Stimulated activated CD4-positive, alpha-beta T cell treated with anti-CD3 and anti-CD28 coated beads, Interleukin-1b, Interleukin-23, amount 100 ng/mL, for 1 hour (primary cell): ENCODE measurements at places on chromosomes 1 and 21.

- DNase-seq, result no peak
Observed at GRCh38 chr1:158952416-158952815, 21.1 kb downstream of the PYHIN1 start.

GRCh38 chr1:224676551-224676950 is 60.4 kb downstream of the CNIH3 start:
- DNase-seq, result no peak

- no peak for DNase-seq
Observed at GRCh38 chr1:47921935-47922415, 75.2 kb downstream of the TRABD2B start.

GRCh38 chr1:99645699-99646531 is at the start of gene PALMD:
Gene PALMD, plus strand, starts transcription at chr1:99646113. Its CDS starts 205 bp downstream, at chr1:99646318.
- DNase-seq, result no peak

GRCh38 chr1:16293538-16293937 is 56.6 kb upstream of the CPLANE2 start:
- no peak for DNase-seq

- no peak for DNase-seq
Observed at GRCh38 chr1:54582566-54583306, 34.7 kb downstream of the ACOT11 start.

DNA sequence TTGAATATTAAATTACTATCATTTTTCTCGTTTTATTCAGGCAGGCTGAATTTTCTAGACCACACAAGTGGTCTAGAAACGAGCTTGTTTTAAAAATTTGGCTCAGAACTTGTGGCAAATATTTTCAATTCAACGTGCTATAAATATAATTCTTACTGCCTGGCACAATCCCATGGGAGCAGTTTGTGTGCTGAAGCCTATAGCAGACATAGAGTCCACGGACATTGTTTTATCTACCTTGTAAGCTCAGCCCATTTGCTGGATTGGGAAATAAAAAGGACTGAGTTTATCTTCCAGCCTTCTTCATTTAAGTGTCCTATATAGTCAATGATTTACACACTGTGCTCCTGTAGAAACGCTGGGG is 103.4 kb downstream of the ZBTB18 start:
- DNase-seq, result no peak

GRCh38 chr1:27960762-27961645 is 1.2 kb downstream of the XKR8 start:
- no peak for DNase-seq

- DNase-seq, result no peak
Observed at GRCh38 chr1:154710106-154710505, 102.1 kb upstream of the ADAR start.

DNA sequence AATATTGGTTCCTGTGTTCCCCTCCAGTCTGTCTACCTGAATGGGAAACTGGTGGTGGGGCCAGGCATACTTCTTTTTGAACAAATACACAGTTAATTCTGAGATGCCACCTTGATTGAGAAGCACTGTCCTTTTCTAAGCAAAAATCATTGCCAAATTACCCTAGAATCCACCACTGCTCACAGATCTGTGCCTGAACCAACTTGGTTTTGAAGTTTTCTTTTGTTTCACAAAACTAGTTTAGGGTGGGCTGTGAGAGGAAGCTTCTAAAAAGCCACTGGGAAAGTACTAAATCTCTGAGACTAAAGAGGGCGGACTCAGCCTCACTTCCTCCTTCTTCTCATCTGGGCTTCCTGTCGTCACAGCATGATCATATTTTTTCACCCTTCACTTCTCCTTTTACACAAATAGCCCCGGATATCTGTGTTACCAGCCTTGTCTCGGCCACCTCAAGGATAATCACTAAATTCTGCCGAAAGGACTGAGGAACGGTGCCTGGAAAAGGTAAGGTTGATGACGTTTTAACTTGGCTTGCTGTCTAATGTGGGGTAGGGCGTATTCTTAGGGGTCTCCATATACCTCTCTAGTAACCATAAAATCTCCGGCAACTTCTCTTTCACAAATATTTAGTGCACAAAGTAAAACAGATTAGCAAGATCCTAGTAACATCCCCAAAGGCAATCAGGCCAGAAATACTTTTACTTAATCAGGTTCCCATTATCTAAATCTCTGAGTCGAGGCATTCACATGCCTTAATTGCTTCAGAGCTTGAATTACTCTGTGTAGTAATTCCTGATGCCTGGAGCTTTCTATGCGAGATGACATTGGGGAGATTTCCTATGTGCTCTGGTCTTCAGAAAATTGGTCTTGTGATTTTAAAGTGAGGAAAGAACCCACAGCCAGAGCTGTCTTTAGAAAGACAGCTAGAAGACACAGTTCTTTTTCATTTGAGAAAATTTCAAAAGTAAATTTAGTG is at the start of gene CD53:
CD53 (plus strand) TSS at position 404 of the 976 bp plus-strand sequence. CDS start 18,261 bp downstream, outside the sequence.
- no peak for DNase-seq

DNA sequence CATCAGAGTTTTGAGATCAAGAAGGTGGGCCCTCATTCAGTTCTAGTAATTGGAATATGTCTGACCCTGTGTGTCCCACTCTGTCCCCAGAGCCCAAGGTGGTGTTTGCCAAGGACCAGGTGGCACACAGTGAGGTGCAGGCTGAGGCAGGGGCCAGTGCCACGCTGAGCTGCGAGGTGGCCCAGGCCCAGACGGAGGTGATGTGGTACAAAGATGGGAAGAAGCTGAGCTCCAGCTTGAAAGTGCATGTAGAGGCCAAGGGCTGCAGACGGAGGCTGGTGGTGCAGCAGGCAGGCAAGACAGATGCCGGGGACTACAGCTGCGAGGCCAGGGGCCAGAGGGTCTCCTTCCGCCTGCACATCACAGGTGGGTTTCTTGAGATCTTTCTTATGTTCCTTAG is 35.2 kb downstream of the OBSCN start:
- DNase-seq, result no peak

DNA sequence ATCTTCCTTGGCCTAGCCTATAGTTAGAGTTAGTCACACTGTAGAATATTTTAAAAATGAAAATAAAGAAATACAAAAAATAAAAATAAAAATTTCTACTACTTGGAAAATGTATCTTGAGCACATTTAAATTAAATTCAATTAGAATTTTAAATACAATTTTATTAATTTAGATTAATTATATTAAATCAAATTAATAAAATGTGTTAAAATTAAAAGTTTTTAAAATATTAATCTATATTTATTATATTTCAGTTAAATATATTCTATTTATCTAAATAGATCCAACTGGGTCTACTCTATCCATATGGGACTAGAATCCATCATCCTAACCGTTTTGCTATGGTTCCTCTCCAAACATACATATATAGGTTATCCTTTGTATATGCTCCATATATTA is 588.3 kb upstream of the TMPRSS15 start:
- no peak for DNase-seq

GRCh38 chr1:153958111-153958960 is at the start of gene CRTC2:
Gene CRTC2, minus strand, starts transcription at chr1:153958612. Its CDS starts 115 bp downstream, at chr1:153958497.
- peak; percentile 88 for DNase-seq

- no peak for DNase-seq
Observed at GRCh38 chr1:66850989-66851388, 49.9 kb upstream of the INSL5 start.

DNA sequence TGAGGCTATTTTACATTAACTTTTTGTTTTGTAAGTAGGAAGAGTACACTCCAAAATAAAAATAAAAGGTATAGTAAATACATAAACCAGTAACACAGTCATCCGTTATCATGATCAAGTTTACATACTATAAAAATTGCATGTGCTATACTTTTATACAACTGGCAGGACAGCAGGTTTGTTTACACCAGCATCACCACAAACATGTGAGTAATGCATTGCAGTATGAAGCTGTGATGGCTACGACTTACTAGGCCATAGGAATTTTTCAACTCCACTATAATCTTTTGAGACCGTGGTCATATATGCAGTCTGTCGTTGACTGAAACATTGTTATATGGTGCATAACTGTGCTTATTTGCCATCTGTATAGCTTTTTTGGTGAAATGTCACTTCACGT is 106.2 kb downstream of the CENPF start:
- DNase-seq, result no peak

GRCh38 chr1:178578541-178578940 is 65.6 kb downstream of the TEX35 start:
- DNase-seq, result no peak

- no peak for DNase-seq
Observed at GRCh38 chr21:29078869-29079767, 5.7 kb upstream of the CCT8 start.

DNA sequence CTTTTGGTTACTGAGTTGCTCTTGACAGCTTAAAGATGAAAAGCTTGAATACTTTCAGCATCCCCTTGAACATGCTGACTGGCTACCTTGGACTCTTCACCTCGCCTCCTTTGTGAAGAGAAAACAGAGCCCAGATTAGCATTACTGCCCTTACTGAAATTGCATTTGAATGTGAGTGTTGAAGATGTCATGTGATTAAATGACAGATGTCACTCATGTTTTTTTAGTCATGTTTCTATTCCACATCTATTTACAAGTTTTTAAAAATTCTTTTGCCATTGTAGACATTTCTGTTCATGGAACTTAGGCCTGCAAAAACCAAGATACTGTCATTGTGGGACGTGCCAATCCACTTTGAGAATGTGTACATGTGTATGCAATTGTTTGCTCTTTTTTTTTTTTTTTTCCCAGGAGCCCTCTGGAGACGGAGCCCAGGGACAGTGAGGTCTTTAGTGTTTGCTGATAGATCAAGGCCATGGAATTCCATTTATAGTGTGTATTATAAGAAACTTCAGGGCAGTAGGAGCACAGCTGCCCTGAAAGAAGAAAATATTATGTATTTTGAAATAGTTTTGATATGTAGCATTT is 25.7 kb upstream of the IVNS1ABP start:
- no peak for DNase-seq

DNA sequence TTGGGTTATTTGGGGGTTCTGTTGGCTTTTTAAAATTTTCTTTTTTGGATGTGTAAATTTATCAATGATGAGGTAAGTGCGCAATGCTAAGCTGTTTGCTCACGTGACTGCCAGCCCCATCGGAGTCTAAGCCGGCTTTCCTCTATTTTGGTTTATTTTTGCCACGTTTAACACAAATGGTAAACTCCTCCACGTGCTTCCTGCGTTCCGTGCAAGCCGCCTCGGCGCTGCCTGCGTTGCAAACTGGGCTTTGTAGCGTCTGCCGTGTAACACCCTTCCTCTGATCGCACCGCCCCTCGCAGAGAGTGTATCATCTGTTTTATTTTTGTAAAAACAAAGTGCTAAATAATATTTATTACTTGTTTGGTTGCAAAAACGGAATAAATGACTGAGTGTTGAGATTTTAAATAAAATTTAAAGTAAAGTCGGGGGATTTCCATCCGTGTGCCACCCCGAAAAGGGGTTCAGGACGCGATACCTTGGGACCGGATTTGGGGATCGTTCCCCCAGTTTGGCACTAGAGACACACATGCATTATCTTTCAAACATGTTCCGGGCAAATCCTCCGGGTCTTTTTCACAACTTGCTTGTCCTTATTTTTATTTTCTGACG is 3.1 kb downstream of the OLIG2 start:
- DNase-seq, result no peak

DNA sequence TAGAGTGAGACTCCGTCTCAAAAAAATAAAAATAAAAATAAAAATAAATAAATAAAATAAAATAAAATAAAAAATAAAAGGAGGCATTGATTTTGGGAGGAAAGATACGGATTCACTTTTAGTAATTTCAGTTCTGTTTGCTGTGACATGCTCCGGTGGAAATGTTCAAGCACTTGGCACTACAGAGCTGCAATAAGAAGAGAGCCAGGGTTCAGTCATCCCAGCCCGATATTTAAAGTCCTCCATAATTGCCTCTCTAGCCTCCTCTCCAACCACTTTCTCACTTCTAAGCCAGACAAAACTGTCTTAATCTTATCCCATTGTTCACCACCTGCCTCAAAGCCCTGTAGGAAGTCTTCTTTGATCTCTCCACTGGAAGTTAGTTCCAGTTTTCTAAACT is 55.0 kb upstream of the MACF1 start:
- no peak for DNase-seq

GRCh38 chr1:67004176-67004575 is 49.8 kb downstream of the SLC35D1 start:
- no peak for DNase-seq

GRCh38 chr1:25022361-25023189 is 92.5 kb upstream of the RUNX3 start:
- DNase-seq, result peak; percentile 68

GRCh38 chr1:241702442-241703373 is 50.6 kb downstream of the WDR64 start:
- no peak for DNase-seq

DNA sequence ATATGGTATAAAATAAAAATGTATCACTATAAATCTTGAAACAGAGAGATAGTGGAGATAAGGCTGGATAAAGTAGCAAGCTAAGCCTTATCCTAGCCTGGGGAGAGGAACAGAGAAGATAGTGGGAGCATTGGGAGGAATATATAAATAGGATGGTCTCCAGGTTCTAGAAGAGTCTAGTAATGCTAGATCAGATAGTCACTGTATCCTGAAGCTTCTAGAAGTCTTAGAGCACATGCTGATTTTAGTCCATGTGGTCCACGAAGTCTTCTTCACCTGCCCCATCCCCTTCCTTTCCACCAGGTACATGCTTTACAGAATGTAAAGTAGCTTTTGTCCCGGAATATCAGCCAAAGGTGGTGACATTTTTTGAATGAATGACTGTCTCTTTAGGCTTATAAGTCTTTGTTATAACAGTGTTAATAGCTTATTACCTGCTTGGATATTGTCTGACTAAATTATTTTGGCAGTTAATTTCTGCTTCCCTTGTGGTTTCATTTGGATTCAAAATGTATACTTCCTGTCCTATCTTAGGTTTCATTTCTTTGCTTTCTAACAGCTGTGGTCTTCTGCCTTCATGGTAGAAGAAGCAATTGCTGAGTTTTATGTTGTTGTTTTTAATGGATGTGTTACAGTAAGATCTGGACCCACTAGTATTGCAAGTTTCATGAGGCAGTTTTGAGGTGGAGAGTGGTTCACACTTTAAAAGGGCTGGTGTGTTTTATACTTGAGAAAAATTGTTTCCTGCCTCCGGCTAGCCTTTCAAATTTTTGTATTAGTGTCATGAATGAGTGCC is 5.9 kb downstream of the SMG7 start:
- DNase-seq, result no peak

- no peak for DNase-seq
Observed at GRCh38 chr21:22363504-22363903, 1365.3 kb downstream of the NCAM2 start.

- peak; percentile 59 for DNase-seq
Observed at GRCh38 chr1:21659099-21659923, 9.8 kb downstream of the RAP1GAP start.

DNA sequence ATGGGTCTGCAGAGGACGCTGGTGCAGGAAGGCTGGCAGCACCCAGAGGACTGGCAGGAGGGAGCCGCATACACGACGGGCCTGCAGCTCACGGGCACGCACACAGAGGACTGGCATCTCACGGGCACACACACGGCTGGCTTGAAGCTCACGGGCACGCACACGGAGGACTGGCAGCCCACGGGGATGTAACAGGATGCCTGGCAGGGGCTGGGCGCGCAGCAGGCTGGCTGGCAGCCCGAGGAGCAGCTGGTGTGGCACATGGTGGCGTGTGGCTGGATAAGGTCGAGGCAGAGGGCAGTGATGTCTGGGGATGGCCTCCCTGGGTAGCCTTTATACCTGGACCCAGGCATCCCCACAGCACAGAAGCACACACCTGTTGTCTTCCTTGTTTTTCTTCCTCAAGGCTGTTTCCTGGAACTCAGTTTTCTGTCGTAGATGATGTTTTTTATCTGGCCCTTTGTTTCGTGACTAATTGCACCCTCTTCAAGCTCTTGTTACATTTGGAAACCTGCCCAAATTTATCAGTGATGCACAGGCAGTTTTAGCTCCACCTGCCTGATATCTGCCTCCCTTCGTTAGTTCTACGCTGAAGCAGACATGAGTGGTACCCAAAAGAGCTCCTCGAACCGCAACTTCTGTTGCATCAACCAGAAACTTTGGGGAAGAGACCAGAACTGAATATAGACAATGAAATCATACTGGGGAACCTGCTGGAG is at the start of gene KRTAP12-1:
KRTAP12-1 (minus strand) TSS at position 303 of the 719 bp plus-strand sequence; CDS start at position 263, 40 bp downstream.
- DNase-seq, result no peak
